Progenitor cell of endocrine pancreas (in vitro differentiated cells): ENCODE measurements at places on chromosomes 12 and 14. TPM values are rescaled to one million over a fixed set of nuclear protein-coding genes. Genes with fewer than 3 reads are reported as not detected.

The IFNG gene
- not detected in 2 replicates for total RNA-seq

The PLCZ1 gene
- not detected in 2 replicates for total RNA-seq

The KLHL33 gene
- 0.04 and 0.05 TPM in 2 replicates for total RNA-seq

The RNASE1 gene
- 4.5 and 7.1 TPM in 2 replicates for total RNA-seq

DNA sequence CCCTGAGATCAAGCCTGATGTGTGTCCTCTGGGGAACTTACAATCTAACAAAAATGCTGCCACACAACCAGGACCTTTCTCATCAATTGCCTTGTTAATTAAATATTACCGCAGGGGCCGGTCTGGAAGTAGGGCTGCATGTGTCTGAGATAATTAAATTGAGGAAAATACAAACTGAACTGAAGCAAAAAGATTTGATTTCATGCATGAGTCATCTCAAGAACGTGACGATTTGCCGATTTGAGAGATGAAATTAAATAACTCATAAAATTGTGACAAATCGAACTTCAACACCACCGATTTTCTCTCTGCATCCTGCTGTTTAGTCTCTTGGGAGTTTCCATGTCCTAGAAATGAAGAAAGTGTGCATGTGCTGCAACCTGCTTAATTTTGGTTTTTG is 94.6 kb upstream of the DAAM1 start:
- no peak for DNase-seq
- H3K4me1 ChIP-seq, result no peaks in the 10 kb centered on the region
- H3K27ac ChIP-seq, result no peak overlapping the region

DNA sequence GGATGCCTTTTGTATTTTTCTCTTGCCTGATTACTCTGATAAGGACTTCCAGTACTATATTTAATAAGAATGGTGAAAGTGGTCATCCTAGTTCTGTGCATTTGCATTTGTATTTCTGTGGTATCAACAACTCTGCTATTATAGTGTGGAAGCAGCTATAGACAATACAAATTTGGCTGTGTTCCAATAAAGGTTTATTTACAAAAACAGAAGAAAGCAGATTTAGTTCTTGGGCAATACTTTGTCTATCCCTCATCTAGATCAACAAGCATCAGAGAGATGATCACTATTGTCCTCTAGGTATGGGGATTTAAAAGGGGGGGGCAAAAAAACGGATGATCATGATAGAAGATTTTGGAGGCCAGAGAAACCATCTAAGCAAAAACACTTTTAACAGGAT is 19.1 kb upstream of the BTG1 start:
- no peak overlapping the region for H3K4me3 ChIP-seq
- no peaks in the 10 kb centered on the region for H3K27me3 ChIP-seq
- peaks cover 6% of the 10 kb centered on the region for H3K4me1 ChIP-seq
- DNase-seq, result no peak
- H3K36me3 ChIP-seq, result no peaks in the 10 kb centered on the region
- H3K27ac ChIP-seq, result no peak overlapping the region

- DNase-seq, result no peak
- H3K4me3 ChIP-seq, result no peak overlapping the region
- no peak overlapping the region for H3K27ac ChIP-seq
- no peaks in the 10 kb centered on the region for H3K36me3 ChIP-seq
- no peaks in the 10 kb centered on the region for H3K27me3 ChIP-seq
These were observed 120.4 kb upstream of the KRR1 start for GRCh38 chr12:75631831-75632230.

DNA sequence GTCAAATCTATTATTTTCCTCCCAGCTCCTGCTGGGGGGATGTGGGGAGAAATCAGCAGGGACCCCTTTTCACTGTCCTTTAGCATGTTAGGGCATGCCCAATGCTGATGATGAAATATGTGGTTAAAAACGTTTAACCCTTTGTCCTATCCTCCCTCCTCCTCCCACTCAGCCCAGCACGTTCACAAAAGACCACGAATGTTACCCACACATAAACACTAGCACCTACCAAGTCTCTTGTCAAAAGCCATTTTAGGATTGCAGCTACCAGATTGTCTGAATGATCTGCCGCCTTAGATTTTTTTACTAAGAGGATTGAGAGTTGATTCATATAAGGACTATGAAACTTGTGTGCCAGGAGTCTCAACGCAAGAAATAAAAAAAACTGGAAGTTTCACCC is 70.4 kb downstream of the TBK1 start:
- H3K36me3 ChIP-seq, result no peaks in the 10 kb centered on the region
- no peak overlapping the region for H3K4me3 ChIP-seq
- DNase-seq, result no peak

- peaks cover 4% of the 10 kb centered on the region for H3K4me1 ChIP-seq
- peaks cover 4% of the 10 kb centered on the region for H3K27me3 ChIP-seq
- H3K36me3 ChIP-seq, result no peaks in the 10 kb centered on the region
These were observed 13.0 kb upstream of the OR6J1 start for GRCh38 chr14:22656945-22657731.

GRCh38 chr14:45587142-45587541 is 334.1 kb upstream of the MIS18BP1 start:
- DNase-seq, result no peak
- H3K4me1 ChIP-seq, result no peaks in the 10 kb centered on the region
- no peak overlapping the region for H3K4me3 ChIP-seq

DNA sequence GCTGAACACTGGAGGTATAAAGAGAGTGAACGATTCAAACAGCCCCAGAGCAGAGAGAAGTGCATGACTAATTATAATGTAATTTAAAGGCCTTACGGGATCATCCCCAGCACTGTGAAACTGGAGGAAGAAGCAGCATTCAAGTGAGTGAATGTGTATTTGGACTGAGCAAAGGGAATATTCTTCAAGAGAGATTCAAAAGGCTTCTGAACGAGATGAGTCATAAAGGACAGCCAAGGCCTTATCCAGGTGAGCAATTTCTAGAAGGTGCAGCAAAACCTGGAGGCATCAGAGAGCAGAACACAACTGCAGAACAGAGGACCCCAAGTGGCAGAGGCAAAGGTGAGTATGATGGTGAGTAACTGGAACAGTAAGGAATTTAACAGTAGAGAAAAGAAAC is 127.2 kb downstream of the BCAT1 start:
- no peaks in the 10 kb centered on the region for H3K4me1 ChIP-seq
- DNase-seq, result no peak
- no peaks in the 10 kb centered on the region for H3K27me3 ChIP-seq

- H3K27ac ChIP-seq, result no peak overlapping the region
- no peaks in the 10 kb centered on the region for H3K4me1 ChIP-seq
- no peak for DNase-seq
These were observed 29.4 kb upstream of the CTDSP2 start for GRCh38 chr12:57875753-57876547.

- no peaks in the 10 kb centered on the region for H3K4me1 ChIP-seq
- no peak for DNase-seq
- no peaks in the 10 kb centered on the region for H3K36me3 ChIP-seq
- no peak overlapping the region for H3K4me3 ChIP-seq
- no peak overlapping the region for H3K27ac ChIP-seq
These were observed 202.7 kb downstream of the RASSF9 start for GRCh38 chr12:85633491-85633890.

DNA sequence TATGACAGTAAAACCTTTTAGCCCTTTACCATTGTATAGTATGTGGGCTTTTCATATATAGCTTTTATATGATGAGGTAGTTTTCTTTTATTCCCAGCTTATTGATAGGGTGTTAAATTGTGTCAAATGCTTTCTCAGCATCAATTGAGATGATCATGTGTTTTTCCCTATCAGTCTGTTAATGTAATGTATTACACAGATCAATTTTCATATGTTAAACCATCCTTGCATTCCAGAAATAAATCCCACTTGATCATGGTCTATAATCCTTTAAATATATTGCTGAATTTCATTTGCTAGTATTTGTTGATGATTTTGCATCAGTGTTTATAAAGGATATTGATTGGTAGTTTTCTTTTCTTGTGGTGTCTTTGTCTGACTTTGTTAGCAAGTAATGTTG is 603.9 kb downstream of the TRHDE start:
- H3K4me3 ChIP-seq, result no peak overlapping the region
- H3K27ac ChIP-seq, result no peak overlapping the region
- no peaks in the 10 kb centered on the region for H3K36me3 ChIP-seq

- peak; percentile 33 for DNase-seq
- H3K4me3 ChIP-seq, result peak within 1 kb of the TSS; percentile 83
- no peak within 1 kb of the TSS for H3K27ac ChIP-seq
- peaks cover 65% of the 10 kb centered on the region for H3K27me3 ChIP-seq
- no peaks in the 10 kb centered on the region for H3K36me3 ChIP-seq
These were observed at the start of the genes AMIGO2 and PCED1B for GRCh38 chr12:47079468-47079980. AMIGO2 (minus strand) TSS chr12:47079959; CDS start chr12:47079002, 957 bp downstream. PCED1B (plus strand) TSS chr12:47079621; CDS start chr12:47235064, 155,443 bp downstream.

- peaks cover 22% of the 10 kb centered on the region for H3K27me3 ChIP-seq
- no peak for DNase-seq
These were observed 35.7 kb upstream of the GZMB start for GRCh38 chr14:24669651-24670050.
